ENCODE measurements at places on chromosomes 7 and 10.

DNA sequence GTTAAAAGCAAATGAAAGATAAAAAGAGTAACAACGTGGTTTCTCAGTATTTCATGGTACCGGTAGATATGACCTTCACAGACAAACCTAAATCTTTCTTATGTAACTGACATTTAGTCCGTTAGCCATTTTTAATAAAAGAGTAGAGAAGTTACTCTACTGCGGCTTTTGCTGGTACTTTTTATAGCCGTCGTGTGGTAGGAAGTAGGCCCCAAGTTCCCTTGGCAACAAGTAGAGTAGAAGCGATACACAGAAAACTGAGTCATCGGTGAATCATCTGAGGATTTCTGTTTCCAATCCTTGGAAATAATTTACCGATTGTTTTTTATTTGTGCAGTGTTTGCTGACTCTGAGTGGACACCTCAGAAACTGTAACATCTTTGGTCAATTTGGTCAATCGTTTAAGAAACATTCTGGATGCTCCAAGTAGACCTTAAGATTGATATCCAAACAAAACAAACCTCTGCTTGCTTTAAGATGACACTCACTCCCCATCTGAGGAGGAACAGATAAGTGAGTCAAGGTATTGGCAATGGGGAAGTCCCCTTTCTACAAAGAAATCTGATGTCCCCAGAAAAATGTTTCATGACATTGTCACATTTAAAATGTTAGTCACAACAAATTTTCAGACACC, 63.9 kb upstream of the AHR start:
- DNase-seq, result no peak

DNA sequence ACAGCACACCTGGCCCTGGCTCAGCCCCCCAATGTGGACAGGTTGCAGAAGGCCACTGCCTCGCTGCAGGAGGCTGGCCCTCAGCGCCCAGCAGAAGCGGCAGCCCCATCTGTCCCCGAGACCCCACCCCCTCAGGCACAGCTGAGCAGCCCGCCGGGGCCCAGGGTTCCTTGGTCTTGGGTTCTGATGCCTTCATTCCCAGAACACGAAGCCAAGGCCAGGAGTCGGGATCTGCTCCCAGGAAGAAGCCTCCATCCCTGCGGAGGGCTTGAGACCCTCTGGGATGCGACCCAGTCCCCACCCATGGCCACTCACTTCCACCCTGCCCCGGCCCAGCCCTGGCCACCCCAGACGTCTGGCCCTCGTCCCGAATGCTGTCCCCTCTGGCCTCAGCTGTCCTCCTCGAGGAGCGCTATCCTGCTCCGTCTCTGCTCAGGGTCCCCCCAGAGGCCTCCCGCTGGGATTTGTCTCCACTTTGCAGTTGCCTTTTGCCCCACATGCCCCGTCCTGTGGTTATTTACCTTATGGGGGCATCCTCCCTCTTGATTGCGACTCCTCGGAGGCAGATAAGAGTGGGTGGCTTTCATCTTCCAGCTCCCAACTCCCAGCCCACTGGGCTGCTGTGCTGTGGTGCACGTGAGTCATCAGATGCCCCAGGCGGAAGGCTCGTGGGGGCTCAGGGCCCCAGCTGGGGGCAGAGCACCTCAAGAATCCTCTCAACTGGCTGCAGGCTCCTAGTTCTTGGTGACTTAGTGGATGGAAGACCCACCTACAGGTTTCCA, 97.5 kb downstream of the MKI67 start:
- DNase-seq, result no peak

DNA sequence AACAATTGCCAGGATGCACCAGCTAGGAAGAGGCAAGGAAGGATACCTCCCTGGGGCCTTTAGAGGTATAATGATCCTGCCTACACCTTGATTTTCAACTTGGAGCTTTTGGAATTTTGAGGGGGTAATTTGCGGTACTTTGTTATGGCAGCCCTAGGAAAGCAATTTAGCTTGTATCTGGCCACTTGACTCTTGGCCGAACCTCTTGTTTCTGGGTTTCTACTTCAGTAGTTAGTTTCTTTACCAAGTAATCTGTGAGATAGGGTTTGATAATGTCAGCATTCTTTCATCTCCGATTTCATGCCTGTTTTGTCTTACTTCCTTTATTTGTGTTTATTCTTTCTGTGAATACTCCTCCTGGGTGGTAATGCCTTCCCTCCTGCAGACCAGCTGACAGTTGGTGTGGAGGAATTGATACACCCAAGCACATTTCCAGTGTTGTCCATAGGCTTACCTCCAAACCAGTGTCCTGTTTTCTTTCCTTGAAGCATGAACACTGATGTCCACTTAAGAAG, 163.7 kb downstream of the SND1 start:
- no peak for DNase-seq

DNA sequence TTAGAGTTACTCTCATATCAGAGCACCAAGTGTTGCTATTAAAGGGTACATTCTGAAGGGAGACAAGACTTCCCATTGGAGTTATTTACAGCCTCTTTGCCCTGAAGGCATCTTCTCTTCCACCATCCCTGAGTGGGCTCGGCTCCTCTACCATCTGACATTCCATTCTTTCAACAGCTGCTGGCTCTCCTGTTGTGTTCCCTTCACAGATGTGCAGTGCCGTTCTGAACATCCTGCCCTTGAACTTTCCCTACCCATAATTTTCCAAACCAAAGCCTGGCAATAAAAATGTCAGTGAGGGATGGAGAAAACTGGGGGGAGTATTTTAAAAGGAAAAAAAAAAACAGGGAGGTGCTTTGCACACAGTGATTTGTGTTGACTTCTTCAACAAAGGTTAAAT, 392.9 kb downstream of the KCNMA1 start:
- DNase-seq, result no peak

DNA sequence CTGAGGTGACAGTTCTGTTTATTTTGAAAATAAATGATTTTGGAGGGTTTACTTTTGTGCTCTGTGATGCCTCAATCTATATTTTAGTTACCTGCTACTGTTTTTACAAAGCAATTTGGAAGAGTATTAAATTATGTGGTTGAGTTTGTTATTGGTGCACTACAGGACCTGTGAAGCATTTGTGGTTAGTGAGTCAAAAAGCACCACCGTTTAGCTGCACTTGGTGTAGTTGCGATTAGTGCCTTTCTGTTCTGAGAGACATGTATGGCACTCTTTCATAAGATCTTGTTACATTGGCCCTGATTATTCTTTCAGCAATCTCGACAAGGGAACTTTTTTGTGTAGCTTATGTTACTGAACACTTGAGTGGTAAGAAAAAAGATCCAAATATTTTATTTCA, 132.2 kb downstream of the BBS9 start:
- no peak for DNase-seq

DNA sequence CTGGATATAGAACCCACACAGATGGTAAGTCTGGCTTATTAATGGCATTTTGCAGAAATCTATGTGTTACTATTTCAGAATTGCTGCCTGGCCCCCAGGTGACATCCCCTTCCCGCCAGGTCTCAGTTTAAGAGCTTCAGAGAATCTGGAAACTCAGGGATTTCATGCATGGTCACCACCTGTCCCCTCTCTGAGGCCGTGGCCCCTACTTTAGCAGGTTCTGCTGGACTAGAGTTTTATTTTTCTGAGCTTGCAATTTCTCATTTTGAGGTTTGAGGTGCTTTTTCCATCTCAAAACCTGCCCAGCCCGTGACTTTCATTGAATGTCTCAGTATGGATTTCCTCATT, 24.7 kb upstream of the GJD4 start:
- no peak for DNase-seq

DNA sequence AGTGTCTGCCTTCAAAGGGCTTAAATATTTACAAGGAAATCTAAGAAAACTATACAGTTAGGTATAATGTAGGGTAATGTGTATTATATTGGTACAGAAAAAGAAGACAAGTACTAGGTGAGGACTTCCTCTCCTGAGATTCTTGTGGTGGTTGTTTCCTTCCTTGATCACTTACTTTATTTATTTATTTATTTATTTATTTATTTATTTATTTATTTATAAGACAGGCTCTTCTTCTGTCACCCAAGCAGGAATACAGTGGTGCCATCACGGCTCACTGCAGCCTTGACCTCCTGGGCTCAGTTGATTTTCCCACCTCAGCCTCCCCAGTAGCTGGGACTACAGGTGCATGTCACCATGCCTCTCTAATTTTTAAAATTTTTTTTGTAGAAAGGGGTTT, 18.2 kb upstream of the DNAH11 start:
- DNase-seq, result no peak

- peak; percentile 42 for DNase-seq
Measured at GRCh38 chr7:152054367-152055230, 29.1 kb downstream of the GALNT11 start.

DNA sequence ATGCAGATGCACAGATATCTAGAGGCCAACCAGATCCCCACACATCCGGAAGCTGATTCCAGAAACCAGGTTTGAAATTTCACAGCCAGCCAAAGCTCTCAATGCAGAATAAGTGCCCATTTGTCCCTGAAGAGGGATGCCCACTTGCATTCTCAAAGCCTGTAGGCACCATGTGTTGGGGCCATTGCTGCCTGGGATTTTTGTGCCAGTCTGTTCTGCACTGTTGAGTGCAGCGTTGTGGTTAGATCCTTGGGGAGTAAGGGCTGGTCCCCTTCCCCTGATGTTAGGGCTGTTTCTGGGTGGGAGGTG, 62.4 kb downstream of the EEPD1 start:
- no peak for DNase-seq

- DNase-seq, result no peak
Measured at GRCh38 chr7:152968514-152968913, 209.0 kb downstream of the ACTR3B start.

DNA sequence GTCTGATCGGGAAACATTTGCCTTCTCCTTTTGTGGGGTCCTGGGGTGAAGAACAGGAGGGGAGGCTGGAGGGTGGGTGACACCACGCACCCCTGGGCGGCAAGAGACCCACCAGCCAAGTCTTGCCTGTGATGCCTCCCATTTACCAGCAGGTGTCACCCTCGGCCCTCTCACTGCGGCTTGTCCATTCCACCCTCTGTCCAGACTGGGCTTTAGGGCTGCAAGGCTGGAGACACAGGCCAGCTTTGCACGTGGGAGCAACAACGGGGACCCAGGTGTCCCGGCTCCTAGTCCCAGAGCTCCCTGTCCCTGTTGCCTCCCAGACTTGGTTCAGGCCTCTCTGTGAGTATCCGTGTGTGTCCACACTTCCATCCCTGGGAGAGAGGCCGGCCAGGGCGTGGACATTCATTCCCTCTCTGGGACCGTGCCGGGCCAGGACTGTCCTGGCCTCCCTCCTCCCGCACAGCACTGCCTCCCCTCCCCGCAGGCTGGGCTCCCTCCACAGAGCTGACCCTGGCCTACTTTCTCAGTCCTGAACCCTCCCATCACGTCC, 36.2 kb upstream of the GTF2IRD1 start:
- DNase-seq, result peak; percentile 71

- DNase-seq, result no peak
Measured at GRCh38 chr7:15335390-15335789, 226.4 kb downstream of the AGMO start.

GRCh38 chr10:22171131-22171530, 46.7 kb downstream of the EBLN1 start:
- no peak for DNase-seq

- peak; percentile 56 for DNase-seq
Measured at GRCh38 chr10:110684800-110685446, 40.8 kb downstream of the RBM20 start.

DNA sequence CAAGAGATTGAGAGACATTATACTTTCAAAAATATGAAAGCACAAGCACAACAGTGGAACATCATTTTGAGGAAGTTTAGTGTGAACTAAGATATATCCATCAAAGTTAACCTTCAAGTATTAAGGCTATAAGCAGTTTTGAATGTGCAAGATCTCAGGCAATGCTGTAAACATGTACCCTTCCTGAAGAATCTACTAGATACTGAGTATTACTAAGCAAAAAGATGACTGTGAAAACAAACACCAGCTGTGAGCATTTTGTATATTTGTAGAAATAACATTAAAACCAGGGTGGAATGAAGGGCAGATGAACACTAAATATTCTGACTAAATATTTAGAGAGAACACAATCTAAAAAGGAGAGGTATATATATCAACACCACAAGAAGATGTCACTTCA, 41.3 kb upstream of the ADRA2A start:
- DNase-seq, result no peak

GRCh38 chr7:29177963-29178600, 16.5 kb upstream of the CHN2 start:
- DNase-seq, result peak; percentile 40

GRCh38 chr7:117666031-117666430, 186.2 kb downstream of the CFTR start:
- no peak for DNase-seq

DNA sequence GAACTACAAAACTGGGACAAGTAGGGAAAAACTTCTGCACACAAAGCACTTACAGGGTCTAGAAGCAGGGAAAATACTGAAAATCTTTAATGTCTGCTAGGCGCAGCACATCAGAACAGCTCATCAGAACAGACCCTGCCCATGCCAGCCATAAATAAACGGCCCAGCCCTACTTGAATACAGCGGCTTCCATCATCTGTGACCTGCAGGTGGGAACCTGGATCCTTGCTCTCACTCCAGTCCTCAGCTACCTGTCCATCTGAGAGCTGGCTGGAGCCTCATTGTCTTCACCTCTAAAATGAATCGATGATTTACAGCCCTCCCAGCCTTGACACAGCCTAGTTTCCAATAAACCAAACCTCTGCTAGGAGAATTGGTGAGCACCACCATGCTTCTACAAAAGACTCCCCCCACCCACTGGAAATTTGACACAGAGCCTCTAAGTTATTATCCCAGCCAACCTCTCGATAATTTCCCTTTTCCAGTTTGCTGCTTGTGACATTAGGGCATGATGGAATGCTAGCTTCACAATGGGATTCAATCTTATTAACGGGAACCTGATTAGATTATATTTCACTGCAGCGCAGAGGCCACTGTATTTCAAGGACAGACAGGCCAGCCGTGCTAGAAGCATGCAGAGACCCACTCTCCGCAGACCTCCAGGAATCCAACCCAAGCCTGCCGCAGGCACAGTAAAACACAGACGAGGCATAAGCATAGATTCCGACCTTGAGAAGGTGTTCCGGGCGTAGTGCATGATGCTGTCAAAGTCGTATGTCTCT, 61.6 kb upstream of the OPALIN start:
- DNase-seq, result no peak

GRCh38 chr7:134044682-134045081, 82.5 kb upstream of the LRGUK start:
- DNase-seq, result no peak
